ENCODE measurements at places on chromosomes 1 and 21.

- no peak for DNase-seq
Measured at GRCh38 chr21:37454869-37455503, 88.4 kb downstream of the DYRK1A start.

DNA sequence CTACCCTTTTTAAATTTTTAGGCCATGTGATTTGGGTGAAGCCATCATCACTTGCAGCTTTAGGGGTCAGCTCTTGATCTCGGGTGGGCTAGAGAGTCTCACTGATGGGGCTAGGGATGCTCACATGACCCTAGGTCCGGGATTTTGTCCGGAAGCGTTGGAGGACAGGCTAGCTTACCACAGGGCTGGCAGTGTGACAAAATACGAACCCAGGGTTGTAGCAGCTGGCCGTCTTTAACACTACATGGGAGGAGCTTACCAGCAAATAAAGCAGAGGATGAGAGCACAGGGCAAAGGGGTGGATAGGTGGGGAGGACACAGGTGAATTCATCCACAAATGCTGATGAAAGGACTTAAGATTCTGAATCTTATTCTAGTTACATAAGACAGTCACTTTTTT, 21.9 kb downstream of the GPR161 start:
- DNase-seq: no peak

DNA sequence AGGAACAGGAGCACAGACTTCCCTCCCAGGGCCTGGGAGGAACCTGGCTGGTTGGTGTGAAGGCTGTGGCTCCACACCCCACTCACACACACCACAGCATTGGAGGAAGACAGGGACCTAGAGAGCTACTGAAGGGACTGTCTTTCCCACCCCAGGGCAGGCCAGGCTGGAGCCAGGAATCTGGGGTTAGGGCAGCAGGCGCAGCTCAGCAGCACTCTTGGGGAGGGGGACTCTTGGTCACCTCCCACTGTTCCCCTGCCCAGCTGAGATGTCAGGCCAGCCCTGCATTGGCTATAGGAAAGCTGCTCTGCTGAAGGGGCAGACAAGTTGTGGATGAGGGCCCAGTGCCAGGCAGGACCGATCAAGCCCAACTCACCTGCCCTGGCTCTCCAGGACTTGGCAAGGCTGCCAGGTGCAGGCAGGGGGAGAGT, 1.6 kb upstream of the PLEKHA6 start:
- no peak for DNase-seq

- no peak for DNase-seq
Measured at GRCh38 chr1:162215902-162216301, 146.4 kb downstream of the NOS1AP start.

- no peak for DNase-seq
Measured at GRCh38 chr1:199403531-199404116, 623.9 kb upstream of the NR5A2 start.

- no peak for DNase-seq
Measured at GRCh38 chr1:50959303-50959912, 659 bp downstream of the FAF1 start.

- DNase-seq: no peak
Measured at GRCh38 chr1:5970610-5971273, 21.5 kb downstream of the NPHP4 start.

All from activated CD8-positive, alpha-beta memory T cell treated with anti-CD3 and anti-CD28 coated beads for 48 hours (primary cell).